WTC11 (cell line): ENCODE measurements at places on chromosomes 2 and 18. TPM values are rescaled to one million over a fixed set of nuclear protein-coding genes. Genes with fewer than 3 reads are reported as not detected.

- DNase-seq = no peak
Observed at GRCh38 chr2:144198116-144198515, 321.8 kb downstream of the ZEB2 start.

DNA sequence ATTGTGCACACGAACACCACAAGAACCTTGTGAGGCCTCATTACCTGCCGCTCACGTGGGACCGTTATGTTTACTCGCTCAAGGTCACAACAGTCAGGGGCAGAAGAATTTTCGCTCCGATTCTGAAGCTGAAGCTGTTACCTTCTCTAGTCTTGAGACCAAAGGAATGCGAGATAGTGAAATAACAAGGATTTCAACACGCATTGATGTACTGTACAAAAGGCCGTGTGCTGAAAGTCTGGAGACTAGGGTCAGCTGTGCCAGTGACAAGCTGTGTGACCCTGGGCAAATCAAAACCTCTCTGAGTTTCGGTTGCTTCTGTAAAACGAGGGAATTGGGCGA, 583 bp downstream of the NEMP2 start:
- no peak for DNase-seq

GRCh38 chr2:209911486-209911885, 91.0 kb upstream of the RPE start:
- DNase-seq = no peak

- DNase-seq = no peak
Observed at GRCh38 chr2:33650171-33650570, 51.1 kb upstream of the FAM98A start.

DNA sequence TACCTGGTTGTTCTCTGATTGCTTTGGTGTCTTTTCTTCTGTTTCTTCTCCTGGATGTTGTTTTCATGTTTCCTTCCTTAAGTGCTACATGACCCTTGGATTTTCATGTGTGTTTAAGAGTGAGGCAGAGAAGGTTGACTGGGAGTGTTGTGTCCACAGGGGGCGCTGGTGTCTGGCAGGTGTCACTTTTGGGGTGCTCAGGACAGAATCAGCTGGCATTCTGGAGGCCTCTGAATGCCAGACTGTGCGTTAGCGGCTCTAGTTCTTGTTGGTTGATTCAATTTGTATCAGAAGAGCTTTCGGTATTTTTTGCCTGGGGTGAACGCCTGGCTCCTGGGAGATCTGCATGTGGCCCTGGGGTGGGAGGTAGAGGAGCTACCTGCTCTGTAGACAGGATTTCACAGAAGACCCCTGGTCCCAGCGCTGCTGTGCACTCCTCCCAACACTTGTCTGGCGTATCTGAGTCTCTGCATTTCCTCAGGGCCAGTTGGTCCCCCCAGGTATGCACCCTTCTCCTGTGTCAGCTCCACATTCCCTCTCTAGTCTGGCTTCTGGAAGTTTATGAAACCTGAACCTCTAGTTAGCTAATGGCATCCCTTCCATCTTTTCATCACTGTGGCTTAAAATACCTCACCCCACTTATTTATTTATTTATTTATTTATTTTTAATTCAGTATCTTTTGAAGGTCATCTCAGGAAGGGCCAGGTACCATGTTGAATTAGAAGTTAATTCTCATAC, 1.1 kb downstream of the GREB1 start:
- DNase-seq = peak; percentile 69

DNA sequence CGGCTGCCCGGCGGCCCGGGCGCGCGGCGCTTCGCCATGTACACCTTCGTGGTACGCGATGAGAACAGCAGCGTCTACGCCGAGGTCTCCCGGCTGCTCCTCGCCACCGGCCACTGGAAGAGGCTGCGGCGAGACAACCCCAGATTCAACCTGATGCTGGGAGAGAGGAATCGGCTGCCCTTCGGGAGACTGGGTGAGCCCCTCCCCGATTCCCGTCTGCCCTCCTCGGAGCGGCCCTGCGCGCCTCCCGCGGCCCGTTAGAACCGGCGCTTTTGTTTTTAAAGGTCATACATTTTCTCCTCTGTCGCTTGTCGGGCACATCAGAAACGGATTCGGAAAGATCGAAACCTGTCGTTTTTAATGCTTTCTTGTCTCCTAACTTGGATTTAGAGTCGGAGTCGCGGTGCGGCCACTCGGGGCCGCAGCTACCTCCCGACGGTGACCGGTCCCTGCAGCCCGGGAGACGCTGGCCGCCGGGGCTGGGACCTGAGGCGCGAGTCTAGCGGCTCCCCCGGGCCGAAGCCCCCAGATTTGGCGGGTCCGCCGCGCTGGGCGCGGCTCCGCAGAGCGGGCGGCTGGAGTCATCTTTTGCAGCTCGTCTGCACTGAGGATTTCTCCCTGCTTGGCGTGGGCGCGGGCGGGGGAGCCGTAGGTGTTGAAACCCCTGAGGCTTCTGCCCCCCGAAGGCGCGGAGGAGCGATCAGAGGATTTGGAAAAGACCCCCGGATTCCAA, 519 bp downstream of the TTL start:
- peak; percentile 39 for DNase-seq

DNA sequence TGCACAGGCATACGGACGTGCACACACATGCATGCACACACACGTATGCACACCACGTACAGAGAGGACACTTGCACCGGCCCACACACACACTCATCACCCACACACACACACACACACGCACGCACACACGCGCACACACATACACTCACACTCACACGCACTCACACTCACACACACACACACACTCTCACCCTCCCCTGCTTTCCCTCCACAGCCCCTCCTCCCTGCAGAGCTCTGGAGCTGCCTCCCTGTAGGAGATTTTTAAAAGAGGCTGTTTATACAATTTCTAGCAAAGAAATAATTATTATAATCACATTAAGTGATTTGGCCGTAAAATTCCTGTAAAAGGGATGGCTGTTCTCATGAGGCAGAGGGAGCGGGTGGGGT, 36.5 kb upstream of the SNED1 start:
- no peak for DNase-seq

GRCh38 chr18:68724021-68724420, 9.1 kb upstream of the TMX3 start:
- peak; percentile 17 for DNase-seq

DNA sequence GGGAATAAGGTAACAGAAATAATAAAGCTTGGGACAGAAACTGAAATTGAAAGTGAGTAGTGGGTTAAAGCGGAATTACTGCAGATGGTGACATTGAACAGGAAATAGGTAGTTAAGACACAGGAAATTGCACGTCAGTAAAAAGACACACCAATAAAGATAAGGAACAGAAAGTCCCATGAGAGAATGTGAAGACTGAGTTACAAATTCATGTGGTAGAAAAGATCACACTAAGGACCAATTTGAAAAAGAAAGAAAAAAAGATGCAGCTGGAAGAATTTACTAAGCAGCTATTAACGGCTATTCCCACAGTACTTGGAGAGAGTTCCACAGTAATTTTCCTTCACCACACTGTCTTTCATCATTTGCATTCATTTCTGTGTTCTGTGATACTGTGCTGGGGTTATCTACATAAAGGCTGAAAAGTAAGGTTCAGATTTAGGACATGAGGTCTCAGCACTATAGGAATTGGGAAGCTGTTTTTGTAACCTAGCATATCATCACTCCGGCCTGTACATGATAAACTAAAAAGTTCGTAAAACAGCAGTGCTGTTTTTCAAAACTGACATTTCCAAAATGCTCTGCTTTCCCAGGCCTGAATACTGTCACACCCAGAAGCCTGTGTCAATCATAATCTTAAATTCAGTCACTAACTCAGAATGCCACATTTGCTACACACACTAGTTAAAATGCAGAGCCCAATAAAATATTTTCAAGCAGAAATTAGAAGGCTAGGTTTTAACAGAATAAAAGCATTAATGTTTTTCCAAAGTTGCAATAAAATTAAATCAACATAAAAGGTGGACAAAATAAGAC, 42.9 kb downstream of the SRBD1 start:
- DNase-seq = no peak

DNA sequence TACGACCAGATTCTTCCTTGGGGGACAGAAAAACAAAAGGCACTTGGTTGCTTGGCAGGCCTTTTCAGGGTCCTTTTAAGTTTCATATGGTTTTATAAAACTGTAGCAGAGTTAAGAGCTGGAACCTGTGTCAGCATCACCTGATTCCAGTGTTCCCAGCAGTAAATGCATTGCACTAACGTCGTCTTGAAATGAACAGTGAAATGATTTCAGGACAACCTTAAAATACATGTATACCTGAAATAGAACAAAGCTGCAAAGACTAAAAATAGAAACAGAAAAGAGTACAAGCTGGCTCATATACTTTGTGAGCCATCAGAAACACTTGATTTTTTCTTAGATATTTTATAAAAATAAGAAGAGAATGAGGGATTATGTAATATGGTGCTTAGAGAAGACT, 51.9 kb downstream of the ACSL3 start:
- no peak for DNase-seq

- no peak for DNase-seq
Observed at GRCh38 chr18:54220406-54220805, 4.1 kb downstream of the MBD2 start.

- no peak for DNase-seq
Observed at GRCh38 chr2:24576146-24576545, 85.1 kb downstream of the NCOA1 start.

DNA sequence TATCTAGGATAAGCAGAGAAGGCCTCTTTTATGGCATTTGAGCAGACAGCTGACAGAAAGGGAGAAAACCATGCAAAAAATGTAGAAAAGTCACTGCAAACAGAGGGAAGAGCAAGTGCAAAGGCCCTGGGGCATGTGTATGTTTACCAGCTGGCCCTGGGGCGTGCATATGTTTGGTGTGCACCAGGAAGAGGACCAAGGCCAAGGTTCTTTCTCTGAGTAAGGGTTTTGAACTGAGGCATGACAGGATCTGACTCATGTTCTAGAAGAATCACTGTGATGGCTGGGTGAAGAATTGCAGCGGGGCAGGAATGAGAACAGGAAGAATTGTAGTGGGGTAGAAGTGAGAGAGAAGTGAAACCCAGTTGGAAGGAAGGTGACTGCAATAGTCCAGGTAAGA, 69.6 kb downstream of the STEAP3 start:
- no peak for DNase-seq

DNA sequence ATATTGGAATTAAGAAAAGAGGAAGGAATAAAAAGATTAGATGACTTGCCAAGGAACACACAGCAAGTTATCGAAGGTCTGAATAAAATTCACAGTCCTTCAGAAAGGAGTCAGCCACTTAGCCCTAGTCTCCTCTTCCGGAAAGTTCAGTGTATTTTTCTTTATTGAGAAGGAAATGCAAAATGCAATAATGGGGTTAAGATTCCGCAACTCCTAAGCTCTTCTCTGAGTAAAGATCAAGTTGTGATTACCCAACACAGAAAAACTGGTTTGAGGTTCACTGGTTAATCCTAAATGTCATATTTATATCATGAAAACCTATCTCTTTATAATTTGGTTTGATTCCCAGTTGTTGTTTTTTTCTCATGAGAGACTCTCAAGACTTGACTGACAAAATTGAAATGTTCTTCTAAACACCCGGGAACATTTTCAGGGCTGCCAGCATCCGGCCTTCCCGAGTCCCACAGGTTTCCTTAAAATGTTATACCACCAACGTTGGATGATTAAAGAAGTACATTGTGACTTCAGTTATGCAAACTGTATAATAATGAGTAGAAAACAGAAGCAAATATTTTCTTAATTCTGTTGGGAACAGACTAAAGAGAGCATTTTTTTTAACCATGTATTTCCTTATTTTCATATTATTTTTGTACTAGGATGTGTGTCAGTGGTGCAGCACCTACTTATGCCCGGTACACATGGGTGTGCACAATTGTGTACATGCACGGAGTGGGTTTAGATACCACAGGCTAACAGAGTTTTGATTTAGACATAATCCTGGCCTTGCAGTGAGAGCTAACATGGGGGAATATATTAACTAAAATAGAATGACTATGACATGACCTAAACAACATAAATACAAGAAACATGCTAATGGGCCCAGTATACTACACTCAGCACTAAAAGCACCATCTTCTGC, 100.2 kb downstream of the STK39 start:
- no peak for DNase-seq

DNA sequence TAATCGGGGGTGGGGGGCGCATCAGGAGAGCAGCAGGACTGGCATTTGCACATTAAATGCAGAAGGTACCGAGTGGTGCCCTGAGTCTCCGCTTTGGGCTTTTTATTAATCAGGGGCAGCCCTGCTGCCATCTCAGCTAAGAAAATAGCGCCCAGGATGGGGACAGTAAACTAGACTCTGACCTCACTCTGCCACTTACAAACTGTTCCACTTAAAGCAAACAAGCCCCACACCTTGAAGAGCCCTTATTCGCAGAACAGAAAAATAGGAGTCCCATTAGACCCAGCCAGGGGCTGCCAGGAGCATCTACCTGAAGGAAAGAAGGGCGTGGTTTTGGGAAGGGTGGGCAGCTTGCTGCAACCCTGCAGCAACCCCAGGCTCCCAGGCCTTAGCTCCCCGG, 165.3 kb downstream of the TNS1 start:
- DNase-seq = no peak

DNA sequence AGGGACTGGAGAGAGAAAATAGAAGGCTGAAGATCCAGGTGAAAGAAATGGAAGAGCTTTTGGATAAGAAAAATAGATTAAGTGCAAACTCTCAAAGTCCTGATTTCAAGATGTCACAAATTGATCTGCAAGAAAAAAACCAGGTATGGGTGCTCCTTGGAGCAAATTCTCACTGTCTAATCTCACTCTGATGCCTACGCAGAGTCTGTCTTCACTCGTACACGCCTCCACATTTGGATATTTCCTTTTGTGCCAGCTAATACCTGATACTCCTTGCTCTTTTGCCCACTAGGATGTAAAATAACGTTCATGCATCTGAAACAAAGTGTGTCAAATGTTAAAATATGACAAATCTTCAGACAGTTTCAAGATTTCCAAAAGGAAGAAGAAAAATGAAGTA, 99.4 kb downstream of the CCDC102B start:
- no peak for DNase-seq

LINC00305 gene
- total RNA-seq = not detected in 3 replicates

C1QL2 gene
- 0.55 to 1.0 TPM (median 0.71 TPM) in 3 replicates for total RNA-seq

CREG2 gene
- total RNA-seq = 1.1 to 1.7 TPM (median 1.6 TPM) in 3 replicates

PTPRN gene
- 3.8 to 5.7 TPM (median 5.2 TPM) in 3 replicates for total RNA-seq

RFTN2 gene
- total RNA-seq = 1.1 to 1.9 TPM (median 1.5 TPM) in 3 replicates

PCARE gene
- total RNA-seq = not detected in 3 replicates

MC2R gene
- not detected in 3 replicates for total RNA-seq

STPG4 gene
- total RNA-seq = not detected in 3 replicates

SPRED2 gene
- total RNA-seq = 26.4 to 34.1 TPM (median 32.7 TPM) in 3 replicates

ICA1L gene
- 2.7 to 3.1 TPM (median 2.8 TPM) in 3 replicates for total RNA-seq
